Spleen (tissue), 13 donors: ENCODE measurements at places on chromosomes 2 and 18. TPM values are rescaled to one million over a fixed set of nuclear protein-coding genes. Genes with fewer than 3 reads are reported as not detected.
A peak's percentile ranks its signal among the peaks of the same experiment; 100 is the strongest.

ITPRIPL1 gene
- total RNA-seq, result 3.7 TPM

MYL1 gene
- total RNA-seq, result not detected

IL36G gene
- not detected for total RNA-seq

TXNDC2 gene
- total RNA-seq, result 0.40 TPM

- no peak for DNase-seq
Observed at GRCh38 chr2:82986899-82987298, 1472.2 kb downstream of the SUCLG1 start.

GRCh38 chr2:101500180-101500579, 25.3 kb upstream of the RFX8 start:
- DNase-seq, result no peak

GRCh38 chr2:23350792-23351355, 34.1 kb upstream of the KLHL29 start:
- DNase-seq, result no peak

DNA sequence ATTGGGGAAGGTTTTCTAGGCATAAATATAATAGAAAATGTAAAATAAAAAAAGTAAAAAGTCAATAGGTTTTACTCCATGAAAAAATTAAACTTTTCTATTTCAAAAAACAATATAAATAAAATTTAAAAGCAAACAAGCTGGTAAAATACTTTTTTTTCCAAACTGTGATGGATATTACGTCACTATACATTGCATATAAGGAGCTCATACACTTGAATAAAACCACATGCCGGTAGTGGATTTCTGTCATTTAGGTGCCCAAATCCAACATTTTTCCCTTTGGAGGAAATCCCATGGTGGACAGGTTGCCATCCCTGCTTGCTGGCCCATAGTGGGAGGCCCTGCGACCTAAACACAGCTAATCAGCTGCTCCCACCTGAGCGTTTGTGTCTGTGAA, 289.4 kb upstream of the HNRNPA3 start:
- DNase-seq, result no peak

DNA sequence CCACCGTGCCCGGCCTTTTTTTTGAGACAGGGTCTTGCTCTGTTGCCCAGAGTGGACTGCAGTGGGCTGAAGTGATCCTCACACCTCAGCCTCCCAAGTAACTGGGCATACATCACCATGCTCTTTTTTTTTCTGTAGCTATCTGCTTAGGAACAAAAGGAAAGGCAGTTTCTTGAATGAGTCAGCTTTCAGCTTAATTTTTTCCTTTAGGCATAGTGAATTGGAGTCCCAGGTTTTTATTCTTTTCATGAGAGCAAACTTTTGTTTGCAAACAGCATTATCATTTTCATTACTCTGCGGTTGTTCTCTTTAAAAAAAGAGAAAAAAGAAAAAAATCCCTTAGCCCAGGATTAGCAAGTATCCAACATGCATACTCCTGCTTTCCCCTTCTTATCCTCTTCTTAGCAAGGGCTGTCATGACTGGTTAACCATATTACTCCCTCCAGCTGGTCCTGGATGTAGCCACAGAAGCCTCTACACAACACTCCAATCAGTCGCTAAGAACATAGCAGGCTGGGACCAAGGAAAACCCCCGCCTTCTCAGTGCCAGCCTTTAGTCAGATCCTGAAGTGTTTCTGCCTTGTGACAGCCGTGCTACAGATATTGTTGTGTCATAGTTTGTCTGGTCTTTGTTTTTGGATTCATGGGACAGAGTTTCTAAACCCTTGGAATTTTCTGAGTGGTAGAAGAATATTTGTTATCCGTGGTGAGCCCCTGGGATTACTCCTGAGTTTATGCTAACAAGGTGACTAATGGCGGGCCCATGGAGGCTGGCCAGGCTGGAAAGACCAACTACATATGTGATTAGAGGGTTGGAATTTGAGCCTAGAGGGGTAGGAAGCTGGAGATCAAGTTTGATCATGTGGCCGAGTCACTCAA, 23.3 kb upstream of the ST3GAL5 start:
- DNase-seq, result no peak

GRCh38 chr18:23798249-23798648, 109.0 kb downstream of the LAMA3 start:
- no peak for DNase-seq

DNA sequence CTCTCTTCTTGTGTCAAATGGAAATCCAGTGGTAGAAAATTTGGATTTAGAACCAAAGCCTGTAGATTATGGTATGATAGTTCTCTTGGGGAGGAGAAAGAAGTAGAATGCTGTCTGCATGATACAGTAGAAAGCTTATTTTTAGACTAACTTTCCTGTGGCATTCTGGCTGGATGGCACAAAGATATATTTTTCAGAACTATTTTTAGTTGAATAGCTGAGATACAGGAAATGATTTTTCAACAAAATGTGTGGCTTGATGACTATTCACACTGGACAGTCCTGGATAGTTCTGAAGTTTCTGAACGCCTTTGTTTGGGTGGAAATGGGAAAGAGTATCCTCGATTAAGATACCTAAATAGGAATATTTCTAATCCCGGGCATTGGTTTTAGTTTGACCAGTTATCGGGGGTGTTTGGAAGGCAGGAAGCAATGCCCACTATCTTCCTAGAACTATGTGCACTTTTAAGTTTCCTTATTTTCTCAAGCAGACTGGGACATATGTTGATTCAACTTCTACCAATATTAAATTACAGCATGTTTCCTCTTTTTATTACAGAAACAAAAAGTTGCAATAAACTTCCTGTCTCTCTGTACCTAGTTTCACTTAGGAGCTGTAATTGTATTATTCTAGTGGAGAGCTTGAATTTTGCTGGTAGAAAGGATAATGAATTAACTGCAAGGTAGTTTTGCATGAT, 32.1 kb downstream of the GDF7 start:
- DNase-seq, result no peak

GRCh38 chr2:130727286-130727924, 1.5 kb upstream of the GPR148 start:
- peak; percentile 92 for DNase-seq

DNA sequence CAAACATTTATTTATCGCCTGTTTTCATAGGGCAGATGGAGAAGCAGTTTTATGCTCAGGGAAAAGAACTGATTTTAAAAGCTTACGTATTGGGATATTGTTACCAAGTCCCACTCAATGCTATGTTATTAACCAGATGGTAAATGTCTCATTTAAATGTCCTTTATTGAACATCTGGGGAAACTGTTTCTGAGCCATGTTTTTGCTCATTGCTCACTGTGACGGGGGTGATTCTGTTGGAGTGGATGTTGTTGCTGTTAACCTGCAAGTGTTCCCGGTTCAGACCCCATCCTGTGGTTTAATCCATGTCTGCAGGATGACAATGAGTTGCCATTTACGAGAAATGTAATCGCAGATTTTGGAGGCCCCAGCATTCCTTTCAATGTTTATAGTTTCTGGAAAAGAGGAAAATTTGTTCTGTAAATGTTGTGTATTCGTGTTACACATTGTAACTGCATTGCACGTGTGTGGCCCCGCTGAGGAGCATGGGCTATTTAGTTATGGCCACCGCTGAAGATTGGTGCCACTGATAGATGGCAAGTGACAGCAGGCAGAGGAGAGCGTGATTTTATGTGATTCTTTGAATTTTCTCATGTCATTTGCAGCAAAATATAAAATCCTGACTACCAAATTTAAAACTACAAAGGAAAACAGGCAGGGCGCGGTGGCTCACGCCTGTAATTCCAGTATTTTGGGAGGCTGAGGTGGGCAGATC, 174.8 kb upstream of the COPS8 start:
- DNase-seq, result no peak
